ENCODE measurements at places on chromosomes 3 and 15.
A peak's percentile ranks its signal among the peaks of the same experiment; 100 is the strongest.

DNA sequence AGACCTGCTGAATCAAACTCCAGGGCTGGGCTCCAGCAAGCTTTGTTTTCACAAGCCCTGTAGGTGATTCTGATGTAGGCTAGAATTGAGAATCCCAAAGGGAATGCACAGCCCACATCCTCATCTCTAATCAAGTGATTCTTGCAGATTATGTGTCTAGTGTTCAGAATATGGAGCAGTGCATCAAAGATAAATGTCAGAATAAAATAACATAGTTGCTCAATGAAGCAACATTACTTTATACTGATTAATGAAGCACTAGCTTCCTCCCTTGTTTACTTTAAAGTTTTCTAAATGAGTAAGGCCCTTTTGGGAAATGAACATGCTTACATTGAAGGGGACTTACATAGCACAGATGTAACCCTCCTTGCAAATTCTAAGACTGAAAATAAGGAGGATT, 39.2 kb downstream of the NUP210 start:
- DNase-seq = no peak

- no peak for DNase-seq
Observed at GRCh38 chr15:33443708-33444107, 132.9 kb downstream of the RYR3 start.

DNA sequence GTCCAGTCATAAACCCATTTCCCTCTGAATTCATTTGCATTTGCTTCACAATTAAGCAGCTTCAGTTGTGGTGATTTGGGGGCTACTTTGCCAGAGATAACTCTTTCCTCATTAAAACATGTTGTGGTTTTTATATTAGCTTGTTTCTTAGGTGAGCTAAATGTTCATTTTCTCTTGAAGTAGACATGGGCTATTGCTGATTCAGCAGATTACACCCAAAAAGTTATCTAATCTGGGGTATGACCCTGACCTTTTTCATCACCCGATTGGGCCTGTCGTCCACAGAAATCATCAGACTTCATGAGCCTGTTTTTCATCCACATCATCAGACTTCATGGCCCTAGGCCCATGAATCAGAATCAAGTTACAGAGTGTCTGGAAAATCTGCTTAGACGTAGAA, 97.5 kb upstream of the KLHL25 start:
- no peak for DNase-seq

DNA sequence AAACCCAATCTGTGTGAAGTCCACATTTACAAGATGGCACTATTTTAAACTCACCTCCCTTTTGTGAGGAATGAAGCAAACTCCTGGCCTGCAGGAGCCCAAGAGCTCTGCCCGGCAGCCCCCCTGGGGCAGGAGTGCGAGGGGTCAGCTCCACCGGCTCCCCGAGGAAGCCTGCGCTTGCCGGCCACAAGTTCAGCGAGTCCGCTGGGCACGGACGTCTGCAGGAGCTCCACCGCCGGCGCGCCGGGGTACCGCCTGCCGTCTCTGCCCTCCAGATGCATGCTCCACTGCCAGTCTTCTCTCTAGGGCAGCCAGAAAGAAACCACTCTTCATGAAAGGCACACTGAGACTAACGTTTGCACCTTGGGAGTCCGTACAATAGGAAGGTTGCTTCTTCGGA, 17.5 kb downstream of the OCA2 start:
- no peak for DNase-seq

DNA sequence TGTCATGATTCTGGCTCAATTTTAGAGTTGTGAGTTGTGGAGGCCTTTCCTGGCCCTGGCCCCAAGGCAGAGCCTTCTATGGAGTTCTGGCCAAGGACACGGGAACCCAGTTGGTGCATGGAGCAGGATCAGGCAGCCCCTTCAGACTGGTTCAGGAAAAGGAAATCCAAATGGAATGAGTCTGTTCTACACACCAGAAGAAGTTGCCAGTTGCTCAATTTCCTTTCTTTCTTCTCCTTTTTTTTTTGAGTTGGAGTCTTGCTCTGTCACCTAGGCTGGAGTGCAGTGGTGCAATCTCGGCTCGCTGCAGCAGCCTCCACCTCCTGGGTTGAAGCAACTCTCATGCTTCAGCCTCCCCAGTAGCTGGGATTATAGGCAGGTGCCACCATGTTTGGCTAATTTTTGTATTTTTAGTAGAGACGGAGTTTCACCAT, 28.9 kb upstream of the BHLHE40 start:
- no peak for DNase-seq

DNA sequence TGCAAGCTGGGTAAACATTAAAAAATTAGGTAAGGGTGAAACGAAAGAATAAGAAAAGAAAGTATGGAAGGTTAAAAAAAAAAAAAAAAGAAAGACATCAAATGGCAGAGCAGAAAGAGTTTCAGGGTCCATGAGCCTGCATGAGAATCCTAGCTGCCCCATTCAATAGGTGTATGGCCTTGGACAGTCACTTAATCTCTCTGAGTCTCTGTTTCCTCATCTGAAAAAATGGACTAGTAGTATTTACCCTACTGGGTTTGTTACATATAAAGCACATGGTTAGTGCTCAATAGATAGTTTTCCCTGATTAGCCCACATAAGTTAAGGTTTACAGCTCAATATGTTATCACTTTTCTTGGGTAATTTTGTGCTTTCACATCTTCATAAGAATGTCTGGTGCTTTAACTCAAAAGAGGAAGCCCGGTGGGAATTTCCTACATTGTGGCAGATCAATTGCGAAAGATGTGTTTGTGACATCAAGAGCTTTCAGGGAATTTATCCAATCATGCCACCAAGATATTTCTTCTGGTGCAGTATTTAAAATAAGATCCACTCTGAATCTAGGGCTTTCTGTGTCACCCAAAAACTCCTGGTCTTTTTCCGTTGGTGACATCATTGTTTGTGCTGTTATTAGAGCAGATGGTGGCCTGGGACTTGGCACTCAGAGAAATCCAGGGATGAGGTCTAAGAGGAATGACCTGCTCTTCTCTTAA, 57.2 kb upstream of the UBE2E1 start:
- peak; percentile 48 for DNase-seq

DNA sequence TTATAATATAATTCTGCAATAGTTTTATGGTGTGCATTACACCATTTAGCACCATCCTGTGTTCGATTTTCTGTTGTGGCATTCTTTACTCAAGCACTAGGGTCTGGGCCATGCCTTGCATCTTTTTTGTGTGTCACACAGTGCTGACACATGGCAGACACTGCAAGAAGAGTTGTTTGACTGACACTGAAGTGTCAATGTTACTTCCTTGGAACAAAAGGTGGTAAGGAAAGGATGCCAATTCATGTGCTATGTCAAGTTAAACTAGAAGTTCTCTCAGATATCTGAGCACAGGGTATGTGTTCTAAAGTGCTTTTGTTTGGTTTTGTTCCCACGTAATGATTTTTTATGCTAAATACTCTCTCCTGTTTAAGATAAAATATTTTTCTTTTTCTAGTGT, 102.5 kb upstream of the UNC13C start:
- no peak for DNase-seq

- DNase-seq = no peak
Observed at GRCh38 chr15:53414167-53414566, 345.3 kb downstream of the WDR72 start.

DNA sequence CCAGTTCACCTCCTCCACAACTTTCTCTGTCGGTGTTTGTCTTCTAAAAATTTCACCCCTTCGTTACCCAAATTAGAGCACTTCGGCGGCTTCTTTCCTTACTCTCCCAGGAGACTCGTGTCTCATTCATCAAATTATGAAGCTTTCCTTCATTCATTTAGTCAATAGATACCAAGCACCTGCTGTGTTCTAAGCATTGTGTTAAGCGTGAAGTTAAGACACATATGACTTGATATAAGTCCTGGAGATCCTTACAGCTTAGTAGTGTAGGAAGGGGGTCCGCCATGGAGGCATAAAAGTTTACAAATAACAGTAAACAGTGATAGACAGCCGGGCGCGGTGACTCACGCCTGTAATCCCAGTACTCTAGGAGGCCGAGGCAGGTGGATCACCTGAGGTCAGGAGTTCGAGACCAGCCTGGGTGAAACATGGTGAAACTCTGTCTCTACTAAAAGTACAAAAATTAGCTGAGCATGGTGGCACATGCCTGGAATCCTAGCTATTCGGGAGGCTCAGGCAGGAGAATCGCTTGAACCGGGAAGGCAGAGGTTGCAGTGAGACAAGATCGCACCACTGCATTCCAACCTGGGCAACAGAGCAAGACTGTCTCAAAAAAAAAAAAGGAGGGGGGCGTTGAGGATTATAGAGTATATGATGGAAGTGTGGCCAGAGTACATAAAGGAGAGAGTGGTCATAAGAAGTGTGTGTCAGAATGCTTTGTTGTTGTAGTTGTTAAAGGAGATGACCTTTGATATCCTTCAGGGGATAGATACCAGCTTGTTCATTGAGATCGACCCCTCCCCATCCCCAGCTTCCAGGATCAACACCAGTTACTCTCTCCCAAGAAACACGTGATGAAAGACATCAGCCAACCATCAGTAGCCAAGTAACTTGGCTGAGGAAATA, 744 bp upstream of the CCDC32 start:
- no peak for DNase-seq

DNA sequence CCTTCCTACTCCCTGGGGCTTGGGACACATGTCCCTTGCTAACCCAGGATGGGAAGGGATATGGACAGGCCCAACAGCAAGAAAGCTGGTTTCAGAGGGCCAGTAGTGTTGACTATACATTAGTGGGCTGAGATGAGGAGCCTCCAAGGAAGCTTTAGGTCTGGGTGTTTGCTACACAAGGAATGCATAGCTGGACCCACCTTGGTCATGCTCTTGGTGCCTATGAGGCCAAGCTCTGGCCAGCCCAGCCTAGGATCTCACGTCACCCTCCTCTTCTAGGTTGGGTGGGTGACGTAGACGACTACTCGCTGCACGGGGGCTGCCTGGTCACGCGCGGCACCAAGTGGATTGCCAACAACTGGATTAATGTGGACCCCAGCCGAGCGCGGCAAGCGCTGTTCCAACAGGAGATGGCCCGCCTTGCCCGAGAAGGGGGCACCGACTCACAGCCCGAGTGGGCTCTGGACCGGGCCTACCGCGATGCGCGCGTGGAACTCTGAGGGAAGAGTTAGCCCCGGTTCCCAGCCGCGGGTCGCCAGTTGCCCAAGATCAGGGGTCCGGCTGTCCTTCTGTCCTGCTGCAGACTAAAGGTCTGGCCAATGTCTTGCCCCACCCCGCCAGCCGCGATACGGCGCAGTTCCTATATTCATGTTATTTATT, 653 bp upstream of the WDR6 start:
- peak; percentile 15 for DNase-seq

DNA sequence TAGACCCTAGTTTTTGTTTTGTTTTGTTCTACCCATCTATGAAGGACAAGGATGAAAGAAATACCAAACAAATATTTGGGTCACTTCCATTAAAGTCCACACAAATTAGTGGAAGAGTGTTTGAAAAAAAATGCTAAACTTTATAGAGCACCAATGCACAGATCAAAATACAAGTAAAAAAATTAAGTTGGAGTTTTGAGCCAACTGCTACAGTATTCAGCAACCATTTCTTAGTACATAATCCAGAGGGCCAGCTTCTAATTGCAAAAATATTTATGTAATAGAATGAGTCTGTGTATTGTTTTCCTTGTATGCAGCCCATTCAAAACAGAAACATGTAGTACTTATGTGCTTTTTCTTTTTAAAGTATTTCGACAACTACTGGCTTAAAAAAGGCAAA, 121.1 kb downstream of the CBLB start:
- DNase-seq = no peak

DNA sequence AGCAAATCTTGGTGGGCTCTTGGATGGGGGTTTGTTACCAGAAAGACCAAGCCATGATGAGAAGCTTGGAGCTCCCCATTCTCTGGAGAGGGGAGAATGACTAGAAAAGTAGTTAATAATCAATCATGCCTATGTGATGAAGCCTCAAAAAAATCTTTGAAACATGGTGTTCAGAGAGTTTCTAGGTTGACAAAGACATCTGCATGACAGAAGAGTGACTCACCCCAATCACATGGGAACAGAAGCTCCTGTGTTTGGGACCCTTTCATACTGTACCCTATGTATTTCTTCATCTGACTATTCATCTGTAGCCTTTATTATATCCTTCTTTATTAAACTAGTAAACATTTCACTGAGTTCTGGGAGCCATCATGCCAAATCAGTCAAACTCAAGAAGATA, 87.4 kb downstream of the BCHE start:
- peak; percentile 18 for DNase-seq

DNA sequence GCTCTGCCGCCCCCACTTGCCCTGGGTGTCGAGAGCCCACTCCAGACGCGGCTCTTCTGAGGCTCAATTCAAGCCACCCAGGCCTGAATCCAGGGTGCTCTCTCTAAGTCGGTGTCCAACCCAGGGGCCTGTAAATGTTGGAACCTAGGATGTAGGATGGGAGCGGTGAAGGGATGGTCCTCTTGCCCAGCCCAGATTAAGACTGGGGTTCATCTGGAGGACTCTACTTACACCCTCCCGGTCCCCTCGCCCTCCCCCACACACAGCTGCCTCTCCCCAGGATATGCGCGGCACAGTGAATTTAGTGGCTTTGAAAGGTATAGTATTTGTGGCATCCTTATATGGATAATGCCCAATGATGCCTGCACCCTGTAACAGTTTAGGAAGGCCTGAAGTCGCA, 822 bp upstream of the FBN1 start:
- DNase-seq = no peak

DNA sequence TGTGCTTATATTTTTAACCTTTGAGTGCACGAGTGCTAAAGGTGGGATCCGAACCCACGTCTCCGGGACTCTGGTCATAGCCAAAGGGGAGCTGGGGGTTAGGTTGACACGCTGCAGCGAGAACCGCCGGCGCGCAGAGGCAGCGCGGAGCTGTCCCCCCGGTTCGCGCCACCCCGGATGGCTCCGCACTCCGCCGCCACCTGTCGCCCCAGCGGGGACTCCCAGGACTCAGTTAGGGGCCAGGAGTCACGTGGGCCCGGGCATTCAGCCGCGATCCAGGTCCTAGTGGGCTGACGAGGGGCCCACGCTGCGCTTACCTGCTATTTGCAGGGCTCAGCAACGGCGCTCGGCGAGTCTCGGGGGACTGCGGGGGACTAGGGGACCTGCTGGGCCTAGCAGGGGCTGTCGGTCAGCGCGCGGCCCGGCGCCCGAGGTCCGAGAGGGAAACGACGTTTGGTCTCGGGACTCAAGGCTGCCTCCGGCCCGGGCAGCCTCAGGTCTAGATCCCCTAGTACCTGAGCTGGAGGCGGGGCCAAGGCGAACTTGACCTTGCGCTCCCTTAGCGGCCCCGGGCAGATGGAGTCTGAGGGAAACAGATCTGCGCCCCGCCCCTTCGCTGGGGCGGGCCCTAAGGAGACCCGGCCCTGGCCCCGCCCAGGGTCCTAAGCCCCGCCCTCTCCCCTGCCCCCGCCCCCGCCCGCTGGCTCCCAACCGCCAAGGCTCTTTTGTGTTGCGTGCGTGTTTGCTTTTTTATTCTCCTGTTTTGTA, at the start of gene NMNAT3:
Gene NMNAT3, minus strand, starts transcription at position 585 of the 768 bp plus-strand sequence. CDS start 50,248 bp downstream, outside the sequence.
- peak; percentile 41 for DNase-seq

DNA sequence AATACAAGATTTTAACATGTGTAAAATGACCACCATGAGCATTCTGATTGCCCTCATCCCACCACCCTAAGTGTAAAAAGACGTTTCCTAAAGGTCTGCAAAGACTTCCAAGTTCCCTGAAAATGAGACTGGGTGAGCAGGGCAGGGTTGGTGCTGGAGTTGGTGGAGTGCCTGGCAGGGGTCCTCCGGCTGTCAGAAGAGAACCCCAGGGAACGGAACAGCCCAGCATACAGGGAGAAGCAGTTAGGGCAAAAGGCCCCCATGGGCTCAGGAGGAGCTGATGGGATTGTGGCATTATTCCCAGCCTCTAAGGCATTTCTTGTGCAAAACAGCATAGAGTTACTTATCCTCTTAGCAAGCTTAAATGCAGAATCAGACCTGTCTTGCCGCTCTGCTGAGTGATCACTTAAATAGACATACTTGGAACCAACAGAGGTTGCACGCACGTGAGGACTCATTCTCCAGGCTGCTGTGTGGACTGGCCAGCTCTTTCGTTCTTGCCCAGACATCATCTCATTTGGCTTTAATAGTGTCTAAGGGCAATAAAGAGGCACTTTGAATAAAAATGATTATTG, 36.0 kb downstream of the XYLB start:
- DNase-seq = no peak

Data from fibroblast of upper back skin (primary cell).